Neural crest cell (in vitro differentiated cells): ENCODE measurements at places on chromosomes 12 and 14.

DNA sequence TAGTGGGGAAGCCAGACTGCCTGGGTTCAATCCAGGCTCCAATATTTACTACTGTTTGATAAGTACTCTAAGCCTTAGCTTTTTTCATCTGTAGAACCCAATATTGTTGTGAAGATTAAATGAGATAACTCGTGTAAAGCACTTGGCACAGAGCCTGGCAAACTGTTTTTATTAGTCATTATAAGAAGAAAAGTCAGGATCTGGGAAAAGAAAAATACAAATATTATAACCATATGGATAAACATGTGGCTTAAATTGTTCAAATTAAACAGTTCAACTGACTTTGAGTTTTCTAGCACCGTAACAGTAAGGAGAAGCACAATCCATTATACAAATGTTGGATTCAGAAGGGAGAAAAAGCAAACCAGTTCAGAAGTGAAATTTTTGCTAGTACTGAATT lies 22.0 kb upstream of the CDK17 start:
- no peak for DNase-seq

DNA sequence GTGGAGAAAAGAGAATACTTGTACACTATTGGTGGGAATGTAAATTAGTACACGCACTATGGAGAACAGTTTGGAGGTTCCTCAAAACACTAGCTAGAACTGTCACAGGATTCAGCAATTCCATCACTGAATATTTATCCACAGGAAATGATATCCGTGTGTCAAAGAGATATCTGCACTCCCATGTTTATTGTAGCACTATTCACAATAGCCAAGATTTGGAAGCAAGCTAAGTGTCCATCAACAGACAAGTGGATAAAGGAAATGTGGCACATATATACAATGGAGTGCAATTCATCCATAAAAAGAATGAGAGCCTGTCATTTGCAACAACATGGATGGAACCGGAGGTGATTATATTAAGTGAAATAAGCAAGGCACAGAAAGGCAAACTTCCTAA lies 428.5 kb downstream of the CCDC91 start:
- no peak for DNase-seq

GRCh38 chr14:93716746-93717667 lies 71.3 kb downstream of the PRIMA1 start:
- no peak for DNase-seq

- DNase-seq, result no peak
Observed at GRCh38 chr12:102421802-102422583, 58.4 kb downstream of the IGF1 start.

DNA sequence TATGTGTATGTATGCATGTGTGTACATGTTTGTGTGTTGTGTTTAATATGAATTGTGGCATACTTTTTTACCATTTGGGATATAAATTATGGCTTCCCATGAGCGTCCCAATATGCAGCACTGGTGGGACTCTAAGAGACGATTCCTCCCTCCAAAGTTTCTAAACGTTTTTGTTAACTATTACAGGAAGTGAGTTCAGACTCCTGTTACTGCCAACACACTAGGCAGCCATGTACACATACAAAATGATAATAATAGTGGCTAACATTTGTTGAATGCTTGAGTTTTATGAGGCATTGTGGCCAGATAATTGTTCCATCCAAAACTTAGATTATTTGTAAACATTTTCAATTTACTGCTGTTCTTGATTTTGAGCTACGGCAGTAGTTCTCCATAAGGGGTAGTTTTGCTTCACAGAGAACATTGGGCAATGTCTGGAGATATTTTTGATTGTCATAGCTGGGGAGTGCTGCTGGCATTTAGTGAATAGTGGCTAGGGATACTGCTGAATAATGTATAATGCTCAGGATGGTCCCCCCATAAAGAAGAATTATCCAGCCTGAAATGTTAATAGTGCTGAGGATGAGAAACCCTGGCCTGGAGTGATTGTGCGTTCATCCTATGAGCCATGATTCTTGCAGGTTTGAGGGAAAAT lies 45.1 kb downstream of the ARID2 start:
- DNase-seq, result no peak

- no peak for DNase-seq
Observed at GRCh38 chr14:104680056-104680805, 9.2 kb upstream of the INF2 start.

- DNase-seq, result peak; percentile 96
Observed at GRCh38 chr14:23469127-23469905, at the start of gene NGDN. NGDN (plus strand) TSS chr14:23469703; CDS start chr14:23469716, 13 bp downstream.

GRCh38 chr14:50320283-50320682 lies 8.2 kb downstream of the DMAC2L start:
- DNase-seq, result no peak

GRCh38 chr14:22047115-22047514 lies 373.5 kb upstream of the OR4E1 start:
- peak; percentile 5 for DNase-seq

- DNase-seq, result no peak
Observed at GRCh38 chr14:82759656-82760055, 1226.0 kb upstream of the SEL1L start.

DNA sequence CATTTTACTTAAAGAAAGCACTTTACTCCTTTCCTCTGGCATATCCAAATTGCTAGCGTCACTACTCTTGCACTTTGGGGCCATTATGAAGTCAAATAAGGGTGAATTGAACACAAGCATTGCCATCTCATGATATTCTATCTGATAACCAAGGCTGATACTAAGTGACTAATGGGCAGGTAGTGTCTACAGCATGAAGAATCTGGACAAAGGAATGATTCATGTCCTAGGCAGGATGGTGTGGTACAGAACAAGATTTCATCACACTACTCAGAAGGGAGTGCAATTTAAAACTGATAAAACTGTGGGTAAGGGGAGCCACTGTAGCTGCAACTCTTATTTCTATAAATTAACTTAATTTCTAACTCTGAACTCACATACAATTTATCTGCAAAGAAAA lies 7.7 kb upstream of the SLC6A15 start:
- no peak for DNase-seq

- no peak for DNase-seq
Observed at GRCh38 chr12:40106202-40106533, 287 bp upstream of the SLC2A13 start.

GRCh38 chr12:30988646-30989286 lies 62.2 kb downstream of the TSPAN11 start:
- no peak for DNase-seq

DNA sequence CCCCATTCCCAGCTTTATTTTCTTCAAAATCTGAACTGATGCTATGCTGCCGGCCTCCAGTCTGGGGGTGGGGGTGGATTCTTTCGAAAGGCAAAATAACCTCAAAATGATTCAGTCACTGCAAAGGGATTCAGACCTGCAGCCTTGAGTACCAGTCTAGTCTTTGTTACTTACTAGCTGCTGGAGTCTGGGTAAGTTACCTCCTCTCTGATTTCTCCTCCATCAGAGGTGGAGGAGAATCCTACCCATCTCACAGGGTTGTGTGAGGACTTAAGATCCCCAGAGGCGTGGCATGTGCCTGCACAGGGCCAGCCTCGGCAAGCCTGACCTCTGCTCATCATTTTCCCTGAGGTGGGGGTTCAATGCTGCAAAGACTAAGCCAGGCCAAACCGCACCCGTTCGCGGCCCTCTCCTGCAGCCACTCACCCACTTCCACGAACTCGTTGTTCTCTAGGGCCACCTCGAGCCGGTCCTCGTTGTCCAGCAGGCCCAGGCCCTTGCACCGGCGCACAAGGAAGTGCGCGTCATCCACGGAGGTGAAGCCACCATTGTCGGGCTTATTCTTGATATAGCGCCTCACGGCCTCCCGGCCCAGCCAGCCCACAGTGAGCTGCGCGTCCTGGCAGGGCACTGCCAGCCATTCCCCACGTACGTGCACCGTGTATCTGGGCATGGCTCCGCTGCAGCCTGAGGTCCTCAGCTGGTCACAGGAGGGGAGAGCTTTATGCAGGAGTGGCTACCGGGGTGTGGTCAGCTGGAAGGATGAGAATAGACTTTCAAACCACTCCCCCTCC lies 709 bp downstream of the HAL start:
- DNase-seq, result no peak

DNA sequence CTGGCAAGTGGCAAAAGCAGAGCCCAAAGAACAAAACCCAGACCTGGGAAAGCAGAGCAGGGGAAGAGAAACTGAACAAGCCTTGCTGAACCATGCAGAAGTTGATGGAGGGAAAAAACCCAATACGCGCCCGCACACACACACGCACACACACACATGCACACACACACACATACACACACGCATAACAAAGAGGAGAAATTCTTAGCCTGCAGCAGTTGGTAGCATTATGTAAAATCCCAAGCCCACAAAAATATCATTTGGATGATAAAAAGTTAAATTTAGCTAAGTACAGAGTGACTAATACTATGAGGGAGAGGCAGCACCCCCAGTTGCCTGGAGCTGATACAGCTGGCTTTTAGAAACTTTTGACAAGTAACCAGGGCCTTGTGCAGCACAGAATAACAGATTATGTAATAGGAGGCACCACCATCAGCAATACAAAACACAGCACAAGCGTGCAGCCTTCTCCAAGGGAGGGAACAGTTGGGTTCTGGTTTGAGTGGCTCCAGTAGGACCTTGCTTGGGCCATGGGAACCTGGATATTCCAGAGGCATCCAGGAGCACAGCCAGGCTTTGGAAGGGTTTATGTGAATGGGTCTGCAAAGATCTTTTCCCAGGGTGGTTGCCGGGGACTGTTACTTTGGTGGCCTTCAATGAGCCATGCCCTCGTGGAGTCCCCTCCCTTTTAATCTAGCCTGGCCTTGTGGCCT lies 35.3 kb downstream of the PITPNM2 start:
- DNase-seq, result no peak

DNA sequence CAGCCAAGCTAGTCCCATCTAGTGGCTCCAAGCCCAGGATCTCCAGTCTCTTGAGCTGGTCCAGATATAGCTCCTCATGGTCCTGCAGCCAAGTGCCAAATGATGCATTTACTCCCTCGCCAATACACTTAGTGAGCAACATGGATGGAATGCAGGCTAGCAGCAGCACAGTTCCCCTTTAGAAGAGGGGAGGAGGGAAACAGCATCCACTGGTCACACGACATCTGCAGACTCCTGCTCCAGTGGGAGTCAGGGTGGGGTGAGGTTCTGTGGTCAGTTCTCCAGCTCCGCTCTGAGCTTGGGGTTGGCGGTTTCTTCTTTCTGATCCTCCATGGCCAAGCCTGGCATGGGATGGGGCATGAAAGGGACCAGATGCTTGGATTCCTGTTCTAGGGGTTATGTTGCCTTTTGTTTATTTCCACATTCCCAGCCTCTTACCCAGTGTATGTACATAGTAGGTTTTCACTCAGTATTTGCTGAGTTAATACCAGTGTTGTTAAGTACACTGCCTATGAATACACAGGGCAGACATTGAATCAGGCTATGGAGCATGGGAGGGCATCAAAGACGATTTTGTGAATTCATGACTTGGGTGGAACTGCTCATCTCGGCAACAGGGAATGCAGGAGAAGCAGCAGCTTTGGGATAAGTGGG lies 57.3 kb downstream of the GALNT16 start:
- no peak for DNase-seq

DNA sequence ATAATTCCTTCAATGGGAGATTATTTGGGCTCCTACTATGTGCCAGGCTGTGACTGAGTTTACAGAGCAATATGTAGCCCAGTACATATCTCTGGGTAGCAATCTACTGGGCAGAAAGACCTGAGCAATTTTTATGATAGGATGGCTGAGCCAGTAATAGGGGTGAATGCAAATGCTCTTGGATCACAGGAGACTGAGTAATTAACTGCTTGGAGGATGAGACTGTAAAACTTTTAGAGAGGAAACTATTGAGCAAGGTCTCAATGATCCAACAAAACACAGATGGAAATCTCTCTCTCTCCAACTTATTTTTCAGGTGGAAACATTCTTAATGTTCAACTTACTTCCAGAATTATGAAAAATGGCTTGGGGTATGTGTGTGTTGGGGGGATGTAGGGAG lies 402.2 kb downstream of the AEBP2 start:
- no peak for DNase-seq

DNA sequence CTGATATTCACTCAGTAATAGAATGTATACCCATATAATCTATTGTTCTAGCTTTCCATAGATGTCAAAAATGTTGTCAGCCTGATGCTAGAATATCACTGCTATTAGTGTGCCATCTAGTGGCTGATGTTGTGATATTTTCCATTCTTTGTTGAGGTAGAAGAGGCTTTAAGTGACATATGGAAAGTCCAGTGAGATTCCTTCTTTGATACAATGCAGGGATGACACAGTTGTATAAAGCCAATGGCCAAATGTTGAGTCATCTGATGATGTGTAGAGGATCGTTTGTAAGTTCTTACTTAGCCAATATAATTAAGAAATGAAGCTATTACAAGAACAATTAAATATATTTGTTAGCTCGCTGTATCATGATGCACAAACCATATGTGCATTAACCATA lies 58.1 kb upstream of the PCED1B start:
- DNase-seq, result peak; percentile 25

- no peak for DNase-seq
Observed at GRCh38 chr12:57171668-57172067, 24.2 kb upstream of the LRP1-AS start.
